CD4-positive, alpha-beta T cell treated with Interleukin-6 at 100 ng/mL for 8 hours (primary cell): ENCODE measurements at places on chromosomes 16 and 17.

GRCh38 chr17:3978421-3979289, 14.4 kb upstream of the ATP2A3 start:
- no peak for DNase-seq

- DNase-seq = no peak
Observed at GRCh38 chr17:31574458-31574857, 183.0 kb downstream of the RAB11FIP4 start.

GRCh38 chr16:85015481-85016187, 4.3 kb upstream of the ZDHHC7 start:
- DNase-seq = no peak

GRCh38 chr17:80101011-80101945, at the start of gene GAA:
Gene GAA (plus strand): TSS chr17:80101581. CDS start chr17:80104587, 3,006 bp downstream.
- DNase-seq = peak; percentile 85

GRCh38 chr17:63412234-63412633, 33.9 kb downstream of the CYB561 start:
- no peak for DNase-seq

DNA sequence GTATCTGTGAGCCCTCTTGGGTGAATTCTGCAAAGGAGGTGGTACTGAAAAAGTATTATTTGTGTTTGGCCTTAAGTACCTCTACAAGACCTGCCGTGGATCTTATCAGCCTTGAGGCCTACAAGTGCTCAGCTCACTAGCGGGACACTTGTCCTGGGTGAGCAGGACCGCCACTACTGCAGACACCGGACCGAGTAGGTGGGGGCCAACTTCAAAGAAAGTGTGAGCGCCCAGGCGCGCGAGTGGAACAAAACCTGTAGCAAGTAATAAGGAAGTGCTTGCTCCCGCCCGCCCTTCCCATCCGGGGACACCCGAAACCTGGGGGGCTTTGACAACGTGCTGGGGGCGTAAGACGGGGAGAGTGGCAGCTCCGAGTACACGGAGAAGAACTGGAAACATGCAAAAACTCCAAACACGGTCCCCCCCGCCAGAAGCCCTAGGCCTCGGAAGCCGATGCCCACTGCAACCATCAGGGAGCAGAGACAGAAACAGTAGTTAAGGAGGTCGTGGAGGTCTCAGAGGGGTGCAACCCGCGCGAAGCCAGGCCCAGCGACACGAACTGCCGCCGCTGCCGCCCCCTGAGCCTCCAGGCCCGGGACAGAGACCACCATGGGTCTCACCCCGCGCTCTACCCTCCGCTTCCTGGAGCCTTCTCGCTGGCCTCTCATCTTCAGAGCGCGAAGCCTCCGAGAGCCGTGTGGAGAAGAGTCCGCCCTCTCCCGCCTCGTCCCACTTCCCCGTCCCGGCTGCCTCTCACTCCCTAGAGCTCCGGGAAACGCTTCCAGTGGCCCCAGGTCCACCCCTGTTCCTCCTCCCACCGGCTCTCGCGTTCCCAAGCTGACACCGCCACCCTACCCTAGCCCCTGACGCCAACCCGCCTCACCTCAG, 537 bp downstream of the CNOT1 start:
- peak; percentile 44 for DNase-seq

DNA sequence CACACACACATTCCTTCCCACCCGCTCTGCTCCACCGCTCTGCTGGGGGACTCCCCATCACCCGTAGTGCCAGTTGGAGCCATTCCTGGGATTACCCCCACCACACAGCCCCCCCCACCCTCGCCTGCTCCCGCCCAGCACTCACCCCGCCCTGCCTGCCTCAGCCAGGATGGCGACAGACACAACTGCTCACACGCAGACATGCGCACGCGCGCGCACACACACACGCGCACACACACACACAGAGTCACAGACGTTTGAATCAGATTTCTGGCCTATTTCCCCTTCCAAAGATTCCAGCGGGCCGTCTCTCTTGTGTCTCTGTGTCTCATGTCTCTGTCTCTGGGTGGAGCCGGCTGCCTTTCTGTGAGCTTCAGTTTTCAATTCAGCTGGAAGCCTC, 4.4 kb downstream of the CACNA1G start:
- DNase-seq = no peak

DNA sequence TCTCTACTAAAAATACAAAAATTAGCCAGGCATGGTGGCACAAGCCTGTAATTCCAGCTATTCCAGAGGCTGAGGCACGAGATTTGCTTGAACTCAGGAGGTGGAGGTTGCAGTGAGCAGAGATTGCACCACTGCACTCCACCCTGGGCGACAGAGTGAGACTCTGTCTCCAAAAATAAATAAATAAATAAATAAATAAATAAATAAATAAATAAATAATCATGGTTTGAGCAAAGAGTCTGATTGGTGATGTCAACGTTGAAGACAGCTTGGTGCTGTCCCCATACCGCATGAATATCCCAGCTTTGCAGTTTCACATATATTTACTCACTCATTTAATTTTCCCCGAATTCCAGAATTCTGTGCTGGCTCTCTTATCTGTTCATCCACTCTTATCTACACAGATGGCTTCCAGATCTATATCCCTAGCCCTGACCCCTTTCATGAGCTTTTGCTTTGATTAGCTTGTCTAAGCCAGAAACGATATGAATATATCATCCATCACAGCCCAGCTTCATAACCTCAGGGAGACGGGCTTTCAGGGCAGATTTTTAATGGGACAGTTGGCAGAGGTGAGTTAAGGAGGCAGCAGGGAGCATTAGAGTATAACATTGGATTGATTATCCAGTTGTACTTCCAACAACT, 91.0 kb downstream of the SPACA3 start:
- DNase-seq = no peak
